Fibroblast of villous mesenchyme (primary cell): ENCODE measurements at places on chromosomes 16 and 17. TPM values are rescaled to one million over a fixed set of nuclear protein-coding genes. Genes with fewer than 3 reads are reported as not detected.

Gene MYH8
- total RNA-seq: not detected in 2 replicates

Gene NLE1
- 13.8 and 16.1 TPM in 2 replicates for total RNA-seq

Gene OR2C1
- not detected in 2 replicates for total RNA-seq

Gene RPL26
- total RNA-seq: 2,045 and 2,110 TPM in 2 replicates

Gene ADORA2B
- total RNA-seq: 14.8 and 50.5 TPM in 2 replicates
